Hematopoietic multipotent progenitor cell treated with erythropoietin and hydrocortisone succinate and interleukin-3 and kit ligand, for 17 days (in vitro differentiated cells): ENCODE measurements at places on chromosomes 1 and 21.

GRCh38 chr1:247500865-247501264 is 35.4 kb downstream of the OR2C3 start:
- no peak for DNase-seq

DNA sequence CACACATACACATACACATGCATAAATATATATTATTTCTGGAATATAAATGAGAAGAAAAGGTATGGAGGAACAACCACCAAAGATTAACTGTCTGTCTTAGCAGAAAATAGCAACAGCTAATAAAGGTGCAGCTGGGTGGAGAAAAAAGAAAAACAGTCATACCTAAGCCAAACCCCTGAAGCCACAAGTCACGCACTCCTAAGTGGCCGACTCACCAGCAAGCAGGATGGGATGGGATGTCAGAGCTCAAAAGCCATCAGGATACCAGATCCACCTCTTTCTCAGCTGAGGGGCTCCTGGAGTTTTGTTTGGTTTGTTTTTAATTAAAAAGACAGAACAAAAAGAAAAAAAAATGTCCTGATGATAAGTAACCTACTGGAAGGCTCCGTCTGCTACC is 64.7 kb upstream of the HIVEP3 start:
- DNase-seq, result no peak

- no peak for DNase-seq
Measured at GRCh38 chr21:38367646-38368045, 110.9 kb downstream of the KCNJ15 start.

- no peak for DNase-seq
Measured at GRCh38 chr1:174217248-174217647, 57.9 kb downstream of the RABGAP1L start.

- no peak for DNase-seq
Measured at GRCh38 chr1:209199822-209200221, 383.7 kb upstream of the CAMK1G start.

- DNase-seq, result no peak
Measured at GRCh38 chr1:228104526-228105269, 1.6 kb upstream of the C1orf35 start.

GRCh38 chr21:46083791-46084561 is 13.9 kb upstream of the COL6A2 start:
- no peak for DNase-seq

DNA sequence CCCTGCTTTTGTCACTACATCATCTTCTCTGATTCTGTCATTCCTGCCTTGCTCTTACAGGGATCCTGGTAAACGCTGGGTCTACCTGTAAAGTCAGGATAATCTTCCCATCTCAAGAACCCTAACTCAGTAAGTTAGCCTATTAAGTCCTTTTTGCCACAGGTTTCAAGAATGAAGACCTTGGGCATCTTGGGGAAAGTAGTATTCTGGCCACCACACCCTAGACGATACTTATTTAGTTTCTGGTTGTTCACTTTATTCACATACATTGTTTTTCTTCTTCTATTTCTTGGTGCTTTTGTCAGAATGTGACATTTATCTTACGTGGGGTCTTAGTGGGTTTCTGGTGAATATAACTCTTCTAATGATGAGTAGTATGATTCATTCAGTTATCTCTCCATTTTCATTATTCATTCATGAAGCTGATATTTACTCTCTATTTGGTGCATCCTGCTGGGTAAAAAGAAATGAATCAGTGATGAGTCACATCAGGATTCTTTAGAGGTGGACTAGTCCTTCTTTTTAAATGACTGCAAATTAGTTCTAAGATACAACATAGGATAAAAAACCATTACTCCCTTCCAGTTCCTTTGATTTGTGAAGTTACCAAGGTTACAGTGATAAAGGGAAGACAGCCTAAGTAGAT is 514.4 kb upstream of the B3GALT2 start:
- DNase-seq, result no peak

DNA sequence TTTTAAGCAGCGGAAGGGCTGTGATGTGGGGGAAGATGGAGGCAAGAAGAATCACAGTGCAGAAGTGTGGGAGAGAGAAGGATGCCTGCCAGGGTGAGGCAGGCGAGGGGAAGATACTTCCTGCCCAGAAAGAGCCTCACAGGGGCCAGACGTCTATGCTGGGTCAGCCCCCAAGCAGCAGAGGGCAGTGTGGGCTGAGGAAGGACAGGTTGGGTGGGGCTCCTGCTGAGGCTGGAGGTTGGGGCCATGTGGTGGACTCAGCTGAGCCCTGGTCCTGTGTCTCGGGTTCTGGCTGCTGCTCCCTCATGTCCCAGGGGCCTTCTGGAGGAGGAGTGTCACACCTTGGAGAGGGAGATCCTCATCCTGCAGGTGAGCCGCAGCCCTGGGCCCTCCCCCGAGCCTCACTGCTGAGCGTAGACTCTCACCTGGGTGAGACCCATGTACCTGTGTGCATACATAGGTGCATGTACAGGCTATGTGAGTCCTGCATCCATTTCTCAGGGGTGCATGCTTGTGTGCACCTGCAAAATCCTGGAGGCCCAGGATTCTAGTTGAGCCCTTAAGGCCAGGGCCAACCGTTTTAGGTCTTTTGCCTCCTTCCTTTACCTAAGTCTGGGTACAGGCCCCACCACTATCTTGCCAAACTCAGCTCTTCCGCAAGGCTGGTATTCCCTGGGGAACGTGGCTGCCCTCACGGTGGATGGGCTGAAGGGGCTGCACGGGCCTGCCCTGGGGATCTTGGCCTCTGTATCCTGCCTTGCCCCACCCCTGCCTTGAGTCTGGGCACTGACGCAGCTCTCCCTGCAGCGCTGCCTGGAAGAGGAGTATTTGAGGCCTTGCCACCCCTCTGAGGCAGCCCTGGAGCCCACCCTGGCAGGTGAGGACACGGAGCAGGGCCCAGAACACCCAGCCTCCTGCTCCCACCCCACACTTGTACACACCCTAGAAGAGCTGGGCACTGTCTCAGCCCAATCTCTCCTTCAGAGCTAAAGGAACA is 3.7 kb downstream of the CCDC24 start:
- peak; percentile 58 for DNase-seq
